Effector memory CD4-positive, alpha-beta T cell (primary cell): ENCODE measurements at places on chromosomes 1 and 21.

DNA sequence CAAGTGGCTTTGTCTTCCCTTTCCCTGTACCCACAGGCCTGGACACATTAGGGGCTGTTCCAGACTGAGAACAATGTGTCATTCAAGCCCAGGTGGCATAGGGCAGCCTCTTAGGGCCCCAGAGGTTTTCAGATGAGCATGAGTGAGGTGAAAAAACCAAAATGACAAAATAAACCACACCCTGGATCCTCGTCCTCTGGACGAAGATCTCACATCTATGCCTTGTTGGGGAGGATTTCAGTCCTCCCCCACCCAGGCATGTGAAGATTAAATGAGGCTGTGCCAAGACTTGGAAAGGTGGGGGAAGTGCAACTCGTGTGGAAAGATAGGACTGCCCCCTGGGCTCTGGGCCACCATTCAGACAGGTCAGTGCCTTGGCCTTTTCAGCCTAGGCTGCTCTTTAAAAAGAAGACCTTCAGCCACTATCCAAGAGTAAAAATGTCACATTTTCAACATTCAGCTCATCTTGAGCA, 32.8 kb upstream of the IL19 start:
- H3K4me1 ChIP-seq = peaks cover 44% of the 10 kb centered on the region
- no peak overlapping the region for H3K4me3 ChIP-seq
- H3K36me3 ChIP-seq = peaks cover 5% of the 10 kb centered on the region
- DNase-seq = no peak

GRCh38 chr1:80779275-80779674, 1021.5 kb upstream of the ADGRL2 start:
- no peaks in the 10 kb centered on the region for H3K4me1 ChIP-seq
- no peak for DNase-seq
- H3K4me3 ChIP-seq = no peak overlapping the region
- H3K27me3 ChIP-seq = no peaks in the 10 kb centered on the region
- H3K27ac ChIP-seq = no peak overlapping the region

- no peaks in the 10 kb centered on the region for H3K27me3 ChIP-seq
- H3K36me3 ChIP-seq = peaks cover 89% of the 10 kb centered on the region
- DNase-seq = no peak
- H3K4me1 ChIP-seq = no peaks in the 10 kb centered on the region
Observed at GRCh38 chr1:203704120-203704519, 60.9 kb upstream of the LAX1 start.

DNA sequence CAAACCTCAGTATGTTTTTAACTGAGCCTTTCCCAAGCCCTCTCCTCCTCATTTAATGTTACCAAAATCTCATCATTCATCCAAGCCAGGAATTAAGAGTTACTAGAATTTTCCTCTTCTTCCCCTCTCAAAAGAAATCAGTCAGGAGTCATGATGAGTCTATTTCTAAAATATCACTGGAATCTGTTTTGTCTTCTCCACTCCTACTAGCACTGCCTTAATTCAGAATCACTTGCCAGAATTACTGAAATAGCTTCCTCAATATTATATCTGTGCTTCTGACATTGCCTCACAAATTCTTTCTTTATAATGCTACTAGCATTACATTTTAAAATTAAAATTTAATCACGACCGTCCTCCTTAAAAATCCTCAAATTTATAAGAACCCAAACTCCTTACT, 106.1 kb downstream of the PTGER3 start:
- H3K27ac ChIP-seq = no peak overlapping the region
- no peak for DNase-seq

- H3K36me3 ChIP-seq = no peaks in the 10 kb centered on the region
- no peak overlapping the region for H3K27ac ChIP-seq
- DNase-seq = no peak
- no peaks in the 10 kb centered on the region for H3K4me1 ChIP-seq
- no peaks in the 10 kb centered on the region for H3K27me3 ChIP-seq
Observed at GRCh38 chr1:97832481-97832880, 88.4 kb downstream of the DPYD start.

DNA sequence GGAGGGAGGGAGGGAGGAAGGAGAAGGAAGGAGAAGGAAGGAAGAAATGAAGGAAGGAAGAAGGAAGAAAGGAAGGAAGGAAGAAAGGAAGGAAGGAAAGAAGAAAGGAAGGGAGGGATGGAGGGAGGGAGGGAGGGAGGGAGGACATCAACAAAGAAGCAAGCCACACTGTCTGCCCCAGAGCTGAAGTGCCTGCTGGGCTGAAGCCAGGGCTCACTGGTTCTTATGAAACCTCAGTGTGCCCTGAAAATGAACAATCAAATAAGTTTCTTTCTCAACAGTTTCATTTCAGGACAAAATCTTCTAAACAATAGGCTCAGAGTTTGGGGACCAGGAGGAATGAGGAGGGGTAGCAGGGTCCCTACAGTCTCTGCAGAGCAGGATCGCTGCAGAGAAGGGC, 21.1 kb downstream of the ARHGEF19 start:
- no peaks in the 10 kb centered on the region for H3K36me3 ChIP-seq
- H3K4me1 ChIP-seq = peaks cover 5% of the 10 kb centered on the region
- no peak overlapping the region for H3K4me3 ChIP-seq
- H3K27me3 ChIP-seq = no peaks in the 10 kb centered on the region

GRCh38 chr1:200384818-200385390, 24.9 kb downstream of the ZNF281 start:
- no peaks in the 10 kb centered on the region for H3K4me1 ChIP-seq
- no peak for DNase-seq
- H3K27me3 ChIP-seq = no peaks in the 10 kb centered on the region
- no peaks in the 10 kb centered on the region for H3K36me3 ChIP-seq

- H3K4me3 ChIP-seq = no peak overlapping the region
- H3K36me3 ChIP-seq = peaks cover 28% of the 10 kb centered on the region
- H3K27me3 ChIP-seq = no peaks in the 10 kb centered on the region
- no peak overlapping the region for H3K27ac ChIP-seq
Observed at GRCh38 chr1:19754482-19754881, 45.2 kb downstream of the TMCO4 start.
